ENCODE measurements at places on chromosomes 4 and X.

- DNase-seq: peak; percentile 3
These were observed 244.6 kb upstream of the TENM3 start for GRCh38 chr4:181998398-181999295.

- no peak for DNase-seq
These were observed 181.4 kb upstream of the RBPJ start for GRCh38 chr4:26139310-26139924.

DNA sequence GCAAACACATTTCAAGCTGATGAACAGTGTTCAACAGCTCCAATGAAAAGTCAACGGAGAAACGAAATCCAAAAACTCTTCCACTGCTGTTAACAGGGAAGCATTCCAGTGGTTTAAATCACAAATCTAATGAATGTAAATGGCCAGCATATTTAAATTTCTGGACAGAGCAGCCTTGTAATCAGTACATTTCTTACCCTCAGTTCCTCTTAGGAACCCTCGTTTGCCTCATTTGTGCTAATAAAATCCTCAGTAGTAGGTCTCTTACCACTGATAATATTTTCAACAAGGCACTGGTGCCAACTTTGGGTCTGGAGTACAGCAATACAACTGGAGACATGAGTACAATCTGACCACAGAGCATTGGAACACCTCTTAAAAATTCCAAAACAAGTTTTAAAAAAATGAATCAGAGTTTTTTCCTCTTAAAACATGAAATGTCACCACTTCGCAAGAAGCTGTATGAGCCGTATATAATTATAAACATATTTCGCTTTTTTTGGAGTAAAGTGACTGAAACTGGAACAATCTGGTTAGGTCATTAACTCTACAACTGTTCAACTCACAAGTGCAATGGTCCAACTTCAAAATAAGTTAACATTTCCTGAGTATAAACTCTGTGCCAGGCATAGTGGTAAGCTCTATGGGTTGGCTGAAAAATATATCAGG lies 211.2 kb downstream of the CPEB2 start:
- DNase-seq: no peak

- no peak for DNase-seq
These were observed 53.2 kb downstream of the MXRA5 start for GRCh38 chrX:3293251-3293650.

- peak; percentile 65 for DNase-seq
These were observed at the start of gene OCRL for GRCh38 chrX:129540068-129540653. Gene OCRL (plus strand): TSS chrX:129540259. CDS start chrX:129540440, 181 bp downstream.

DNA sequence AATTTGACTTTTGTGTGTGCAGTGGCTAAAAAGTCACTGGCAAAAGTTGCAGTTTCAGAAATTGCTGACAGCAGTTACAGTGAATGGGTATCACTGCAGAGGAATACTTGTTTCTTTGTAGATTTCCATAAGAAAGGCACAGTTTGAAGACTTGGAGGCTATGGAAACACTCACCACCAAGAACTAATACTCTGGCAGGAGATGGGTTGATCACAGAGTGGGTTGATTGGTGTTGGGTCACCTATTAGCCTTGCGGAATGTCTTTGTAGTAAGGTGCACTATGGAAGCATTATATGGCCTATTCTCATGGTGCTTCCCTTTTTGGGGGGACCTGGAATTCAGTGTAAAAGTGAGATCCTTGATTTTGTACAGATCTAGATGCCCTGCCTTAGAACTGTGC lies 502.8 kb downstream of the CFAP47 start:
- DNase-seq: no peak

GRCh38 chrX:6095469-6095868 lies 133.2 kb downstream of the NLGN4X start:
- no peak for DNase-seq

- no peak for DNase-seq
These were observed 707.9 kb upstream of the PITX2 start for GRCh38 chr4:111330786-111331185.

- no peak for DNase-seq
These were observed 108.7 kb downstream of the ANAPC10 start for GRCh38 chr4:144989306-144989705.

DNA sequence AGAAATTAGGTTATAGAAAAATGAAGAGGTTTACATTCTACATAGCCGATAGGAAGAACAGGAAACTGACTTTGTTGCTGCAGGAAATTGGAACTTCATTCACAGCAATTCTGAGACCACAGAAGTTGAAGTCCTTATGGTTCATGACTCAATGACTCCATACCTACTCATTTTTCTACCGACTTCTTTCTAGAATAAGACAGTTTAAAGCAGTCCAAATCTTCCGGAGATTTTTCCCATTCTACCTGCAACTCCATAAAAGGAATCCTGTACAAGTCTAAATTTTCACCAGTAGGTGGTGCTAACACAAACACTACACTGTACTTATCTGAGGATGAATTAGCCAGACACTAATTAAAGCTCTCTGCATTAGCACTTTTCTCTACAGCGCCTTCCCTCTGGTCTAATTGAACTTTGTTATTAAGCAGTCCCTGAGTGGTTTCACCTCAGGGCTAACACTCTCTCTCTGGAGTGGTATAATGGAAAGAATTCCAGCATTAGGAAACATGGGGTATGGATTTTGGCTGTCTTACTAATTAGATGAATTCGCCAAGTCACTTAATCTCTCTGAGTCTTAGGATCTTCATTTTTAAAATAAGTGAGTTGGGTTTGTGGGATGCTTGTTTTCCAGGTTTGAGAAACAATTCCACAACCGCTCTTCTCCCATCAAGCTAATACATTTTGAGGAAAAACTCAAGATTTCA lies 167.9 kb downstream of the SMIM20 start:
- peak; percentile 82 for DNase-seq

- peak; percentile 6 for DNase-seq
These were observed 71.0 kb upstream of the AFAP1 start for GRCh38 chr4:8010618-8011017.

DNA sequence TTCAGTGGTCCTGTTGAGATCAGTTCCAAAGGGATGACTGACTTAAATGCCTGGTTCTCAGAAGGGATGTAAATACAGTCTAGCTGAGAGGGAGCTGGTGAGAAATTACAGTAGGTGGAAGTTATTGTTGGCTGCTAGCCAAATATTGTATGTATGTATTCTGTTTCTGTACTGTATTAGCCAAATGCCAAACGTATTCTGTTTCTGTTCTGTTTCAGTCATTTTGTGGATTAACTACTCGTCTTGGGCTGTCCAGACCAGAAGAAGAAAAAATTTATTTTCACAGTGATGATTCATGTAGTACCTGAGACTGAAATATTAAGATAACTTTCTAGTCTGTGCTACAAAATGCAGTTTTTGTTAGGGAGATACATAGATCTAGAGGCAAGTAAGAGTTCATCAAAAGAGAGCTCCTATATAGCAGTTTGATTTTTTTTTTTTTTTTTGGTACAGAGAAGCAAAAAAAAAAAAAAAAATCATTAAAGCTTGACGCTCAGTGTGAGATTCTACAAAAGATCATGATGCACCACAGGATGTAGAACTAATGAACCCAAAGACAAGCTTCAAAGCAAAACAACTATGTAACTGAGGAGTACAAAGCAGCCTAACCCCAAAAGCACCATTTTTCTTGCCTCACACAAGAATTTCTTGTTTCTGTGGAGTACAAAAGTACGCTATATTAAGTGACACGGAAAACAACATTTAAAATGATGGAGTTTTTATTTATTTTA lies 54.8 kb downstream of the CASP6 start:
- no peak for DNase-seq

- no peak for DNase-seq
These were observed 54.2 kb downstream of the RPS3A start for GRCh38 chr4:151153585-151153984.

Data from cerebellar cortex (tissue), 1 donor.